ENCODE measurements at places on chromosomes 1 and 21.

DNA sequence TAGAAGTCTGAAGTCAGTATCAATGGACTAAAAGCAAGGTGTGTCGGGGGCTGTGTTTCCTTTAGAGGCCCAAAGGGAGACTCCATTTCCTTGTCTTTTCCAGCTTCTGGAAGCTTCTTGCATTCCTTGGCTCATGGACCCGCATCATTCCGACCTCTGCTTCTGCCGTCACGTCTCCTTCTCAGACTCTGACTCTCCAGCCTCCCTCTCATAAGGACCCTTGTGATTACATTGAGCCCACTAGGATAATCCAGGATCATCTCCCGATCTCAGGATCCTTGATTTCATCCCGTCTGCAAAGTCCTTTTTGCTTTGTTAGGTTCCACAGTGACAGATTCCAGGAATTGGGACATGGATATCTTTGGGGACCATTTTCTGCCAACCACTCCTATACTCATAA is 265.8 kb upstream of the CSF3R start:
- no peak for DNase-seq

DNA sequence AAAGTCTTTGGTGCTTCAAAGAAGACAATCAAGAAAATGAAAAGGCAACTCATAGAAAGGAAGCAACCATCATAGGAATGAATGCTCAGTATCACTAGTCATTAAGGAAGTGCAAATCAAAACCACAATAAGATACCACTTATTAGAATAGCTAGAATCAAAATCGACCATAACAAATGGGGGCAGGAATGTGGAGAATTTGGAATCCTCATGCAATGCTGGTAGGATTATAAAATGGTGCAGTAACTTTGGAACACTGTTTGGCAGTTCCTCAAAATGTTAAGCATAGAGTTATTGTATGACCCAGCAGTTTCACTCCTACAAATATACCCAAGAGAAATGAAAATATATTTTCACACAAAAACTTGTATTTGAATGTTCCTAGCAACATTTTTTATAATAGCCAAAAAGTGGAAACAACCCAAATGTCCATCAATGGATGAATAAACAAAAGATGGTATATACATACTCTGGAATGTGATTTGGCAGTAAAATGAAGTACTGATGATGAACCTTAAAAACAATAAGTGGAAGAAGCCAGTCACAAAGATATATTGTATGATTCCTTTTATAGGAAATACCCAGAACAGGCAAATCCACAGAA is 105.6 kb downstream of the MIS18A start:
- DNase-seq = no peak

- no peak for DNase-seq
Observed at GRCh38 chr1:239718571-239718970, 332.2 kb downstream of the CHRM3 start.

DNA sequence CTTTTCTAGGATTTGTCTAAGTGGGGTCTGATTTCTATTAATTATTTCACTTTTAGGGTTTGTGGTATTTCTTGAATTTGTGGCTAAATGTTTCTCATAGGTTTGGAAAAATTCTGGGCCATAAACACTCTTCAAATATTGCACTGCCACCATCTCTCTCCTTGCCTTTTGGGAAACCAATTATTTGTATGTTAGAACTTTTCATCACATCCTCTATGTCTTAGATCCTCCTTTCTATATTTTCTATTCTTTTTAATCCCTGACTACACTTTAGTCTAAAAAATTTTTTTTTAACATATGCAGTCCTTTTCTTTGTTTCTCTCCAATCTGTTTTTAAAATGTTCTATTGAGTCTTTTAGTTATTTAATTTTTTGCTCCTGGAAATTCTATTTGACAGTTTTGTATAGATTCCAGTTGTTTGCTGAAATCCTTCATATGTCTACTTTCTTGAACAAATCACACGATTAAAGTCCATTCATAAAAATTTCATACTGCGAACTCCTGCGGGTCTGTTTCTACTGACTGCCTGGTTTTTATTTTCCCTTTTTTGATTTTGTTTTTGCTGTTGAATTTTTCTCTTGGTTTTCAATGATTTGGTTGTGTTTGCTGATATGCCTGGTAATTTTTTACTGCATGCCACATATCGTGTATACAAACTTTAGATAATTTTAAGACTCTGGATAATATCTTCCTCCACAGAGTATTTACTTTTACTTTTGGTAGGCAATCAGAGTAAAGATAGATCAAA is 143.1 kb downstream of the COQ8A start:
- no peak for DNase-seq

- no peak for DNase-seq
Observed at GRCh38 chr1:107110326-107110725, 30.5 kb upstream of the NTNG1 start.

DNA sequence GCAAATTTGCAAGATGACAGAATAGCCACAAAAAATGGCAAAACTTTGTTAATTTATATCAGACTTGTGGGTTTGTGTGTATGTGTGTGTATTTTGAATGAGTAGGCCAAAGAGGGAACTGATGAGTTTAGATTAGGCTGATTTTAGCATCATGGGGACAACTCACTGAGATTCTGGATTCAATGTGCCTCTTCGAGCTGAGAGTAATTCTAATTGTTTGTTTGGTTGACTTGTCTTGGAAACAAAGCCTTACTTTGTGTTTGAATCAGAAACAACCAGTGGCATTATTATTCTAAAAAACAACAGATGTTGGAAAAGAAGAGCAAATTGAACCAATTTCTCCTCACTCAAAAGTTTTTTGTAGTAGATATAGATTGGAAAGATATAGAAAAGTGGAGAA is 40.5 kb upstream of the C21orf91 start:
- no peak for DNase-seq

DNA sequence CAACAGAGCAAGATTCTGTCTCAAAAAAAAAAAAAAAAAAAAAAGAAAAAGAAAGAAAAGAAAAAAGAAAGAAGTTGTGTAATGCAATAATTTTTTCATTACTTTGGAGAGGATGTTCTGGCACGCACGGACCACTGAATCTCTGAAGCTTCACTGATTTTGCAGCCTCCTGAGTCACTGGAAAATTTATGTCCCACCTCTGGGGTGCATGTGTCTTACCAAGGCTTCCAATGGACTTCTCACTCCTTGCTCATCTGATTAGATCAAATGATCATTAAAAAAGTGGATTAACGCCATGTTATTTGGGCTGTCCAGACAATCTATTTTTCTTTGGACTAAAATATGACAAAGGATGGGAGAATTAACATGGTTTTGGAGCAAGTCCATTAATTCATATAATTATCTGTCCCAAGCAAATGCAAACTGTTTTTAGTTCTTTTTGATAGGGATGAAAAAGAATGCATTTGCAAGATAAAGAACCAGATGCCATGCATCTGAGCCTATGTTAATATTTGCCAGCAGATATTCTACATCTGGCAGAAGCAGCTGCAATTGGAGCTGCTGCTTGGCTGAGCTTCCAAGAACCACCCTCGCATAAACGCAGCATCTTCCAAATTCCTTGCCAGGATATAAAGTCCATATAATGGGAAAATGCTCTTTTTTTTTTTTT is 10.1 kb upstream of the MAP1LC3C start:
- no peak for DNase-seq

DNA sequence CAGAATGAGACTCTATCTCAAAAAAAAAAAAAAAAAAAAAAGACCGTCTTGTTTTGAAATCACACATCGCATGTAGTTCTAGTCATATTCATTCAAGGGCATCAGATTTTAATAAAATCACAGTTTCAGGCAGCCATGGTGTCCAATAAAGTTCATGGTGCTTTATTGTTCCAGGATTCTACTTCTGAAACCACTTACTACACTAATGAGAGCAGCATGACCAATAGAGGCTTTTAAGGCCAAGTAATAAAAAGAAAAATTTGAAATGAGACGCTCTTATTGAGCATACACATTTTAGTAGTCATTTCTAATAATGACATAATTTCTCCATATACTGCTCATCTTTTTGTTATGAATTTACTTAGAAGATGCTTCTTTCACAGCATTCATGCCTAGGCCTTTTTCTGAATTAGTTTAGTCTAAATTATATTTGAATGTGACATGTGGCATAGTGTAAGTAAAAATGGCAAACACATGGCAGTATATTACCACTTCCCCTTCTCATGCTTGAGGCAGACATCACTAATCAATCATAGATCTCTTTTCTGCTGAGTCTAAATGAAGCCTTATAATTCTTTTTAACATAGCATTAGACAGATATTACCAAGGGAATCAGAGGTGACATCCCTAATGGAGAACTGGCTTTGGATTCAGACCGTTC is 18.5 kb downstream of the NTMT2 start:
- no peak for DNase-seq

GRCh38 chr1:107930292-107930691 is 34.7 kb downstream of the VAV3 start:
- no peak for DNase-seq
